ENCODE measurements at places on chromosomes 3 and 15. TPM values are rescaled to one million over a fixed set of nuclear protein-coding genes. Genes with fewer than 3 reads are reported as not detected.

UPK1B gene
- not detected for total RNA-seq

GRK7 gene
- total RNA-seq: 0.12 TPM

ARHGAP31 gene
- 20.6 TPM for total RNA-seq

LRRIQ4 gene
- 0.16 TPM for total RNA-seq

ONECUT1 gene
- not detected for total RNA-seq

EFHB gene
- total RNA-seq: under 0.01 TPM

KBTBD13 gene
- total RNA-seq: not detected

RPN1 gene
- total RNA-seq: 403 TPM

HAPLN3 gene
- total RNA-seq: 5.0 TPM

LTF gene
- not detected for total RNA-seq

MELTF gene
- 7.3 TPM for total RNA-seq

DAPK2 gene
- total RNA-seq: 19.8 TPM

IGDCC3 gene
- total RNA-seq: under 0.01 TPM

MYO5C gene
- total RNA-seq: 0.24 TPM

ZIC1 gene
- 125 TPM for total RNA-seq

CTXND1 gene
- total RNA-seq: not detected

PLSCR1 gene
- 72.9 TPM for total RNA-seq

STRA6 gene
- total RNA-seq: 1.1 TPM

SEMA3F gene
- 4.5 TPM for total RNA-seq

CCDC9B gene
- 35.0 TPM for total RNA-seq

EAF2 gene
- total RNA-seq: 1.5 TPM

SPESP1 gene
- 5.0 TPM for total RNA-seq

ERC2 gene
- 0.32 TPM for total RNA-seq

OR4M2 gene
- total RNA-seq: not detected

TNFAIP8L3 gene
- 2.7 TPM for total RNA-seq

ABHD6 gene
- 8.9 TPM for total RNA-seq

SCN11A gene
- under 0.01 TPM for total RNA-seq

MEX3B gene
- total RNA-seq: 2.3 TPM

FMN1 gene
- 6.8 TPM for total RNA-seq

STIMATE gene
- total RNA-seq: 16.9 TPM

ALDH1A3 gene
- 302 TPM for total RNA-seq

P3H2 gene
- total RNA-seq: 11.0 TPM

CCRL2 gene
- 0.12 TPM for total RNA-seq

CCDC13 gene
- 0.16 TPM for total RNA-seq

IL17RE gene
- 3.2 TPM for total RNA-seq

PLA2G4F gene
- not detected for total RNA-seq

PEX5L gene
- total RNA-seq: 0.24 TPM

CLDN18 gene
- not detected for total RNA-seq

ZNF621 gene
- 19.6 TPM for total RNA-seq

CEMIP gene
- 1,053 TPM for total RNA-seq
